ENCODE measurements at places on chromosomes 16 and 17.

- DNase-seq, result no peak
Observed at GRCh38 chr17:81994593-81995462, 17.4 kb downstream of the ASPSCR1 start.

GRCh38 chr16:88383401-88384221 lies 852 bp downstream of the ZNF469 start:
- DNase-seq, result no peak

GRCh38 chr16:57563761-57564160 lies 21.3 kb downstream of the ADGRG5 start:
- no peak for DNase-seq

DNA sequence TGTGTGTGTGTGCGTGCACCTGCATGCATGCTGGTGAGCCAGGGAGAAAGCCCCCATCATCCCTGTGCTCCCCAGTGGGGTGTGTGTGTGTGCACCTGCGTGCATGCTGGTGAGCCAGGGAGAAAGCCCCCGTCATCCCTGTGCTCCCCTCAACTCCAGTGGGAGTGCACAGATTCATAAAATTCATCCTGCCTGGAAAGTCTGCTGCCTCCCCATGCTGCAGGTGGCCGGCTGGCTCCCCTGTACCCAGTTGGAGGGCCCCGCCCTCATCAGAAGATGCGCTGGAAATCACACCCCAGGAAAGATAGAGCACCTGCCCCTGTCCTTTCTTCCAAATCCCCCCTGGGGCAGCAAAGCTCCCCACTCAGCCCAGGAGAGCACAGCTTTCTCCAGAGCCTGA lies 84.8 kb upstream of the DOC2B start:
- no peak for DNase-seq

DNA sequence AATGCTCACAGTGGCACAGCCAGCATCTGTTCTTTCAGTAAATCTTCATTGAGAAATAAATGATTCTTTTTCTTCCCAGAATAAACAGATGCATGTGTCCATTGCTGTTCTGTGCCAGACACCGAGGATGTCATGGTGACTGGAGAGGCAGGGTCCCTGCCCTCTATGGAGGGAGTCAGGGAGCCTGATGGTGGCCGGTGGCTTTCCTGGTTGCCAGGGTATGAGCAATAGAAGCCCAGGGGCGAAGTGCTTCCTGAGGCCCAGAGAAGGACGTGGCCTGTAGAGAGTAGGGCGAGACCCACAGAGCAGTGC lies 29.9 kb upstream of the NUDT16L1 start:
- DNase-seq, result no peak

GRCh38 chr16:59411961-59412841 lies 678.1 kb upstream of the GOT2 start:
- peak; percentile 29 for DNase-seq

DNA sequence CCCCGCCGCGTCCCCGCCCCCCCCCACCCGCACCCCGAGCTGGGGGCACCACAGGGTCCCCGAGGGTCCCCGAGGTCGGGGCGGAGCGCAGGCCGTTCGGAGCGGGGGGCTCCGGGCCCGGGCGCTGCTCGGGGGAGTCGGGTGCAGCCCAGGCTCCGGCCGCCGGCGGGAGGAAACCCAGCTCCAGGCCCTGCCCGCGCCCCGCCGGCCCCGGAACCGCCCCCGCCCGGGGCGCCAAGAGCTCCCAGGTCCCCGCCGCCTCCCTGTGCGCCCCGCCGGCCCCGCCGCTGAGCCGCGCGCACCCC lies 33.2 kb upstream of the RPH3AL start:
- no peak for DNase-seq

All from SK-N-DZ (cell line).